ENCODE measurements at places on chromosomes 16 and 17.

- peak; percentile 60 for DNase-seq
These were observed 6.0 kb downstream of the CPSF4L start for GRCh38 chr17:73255671-73256181.

DNA sequence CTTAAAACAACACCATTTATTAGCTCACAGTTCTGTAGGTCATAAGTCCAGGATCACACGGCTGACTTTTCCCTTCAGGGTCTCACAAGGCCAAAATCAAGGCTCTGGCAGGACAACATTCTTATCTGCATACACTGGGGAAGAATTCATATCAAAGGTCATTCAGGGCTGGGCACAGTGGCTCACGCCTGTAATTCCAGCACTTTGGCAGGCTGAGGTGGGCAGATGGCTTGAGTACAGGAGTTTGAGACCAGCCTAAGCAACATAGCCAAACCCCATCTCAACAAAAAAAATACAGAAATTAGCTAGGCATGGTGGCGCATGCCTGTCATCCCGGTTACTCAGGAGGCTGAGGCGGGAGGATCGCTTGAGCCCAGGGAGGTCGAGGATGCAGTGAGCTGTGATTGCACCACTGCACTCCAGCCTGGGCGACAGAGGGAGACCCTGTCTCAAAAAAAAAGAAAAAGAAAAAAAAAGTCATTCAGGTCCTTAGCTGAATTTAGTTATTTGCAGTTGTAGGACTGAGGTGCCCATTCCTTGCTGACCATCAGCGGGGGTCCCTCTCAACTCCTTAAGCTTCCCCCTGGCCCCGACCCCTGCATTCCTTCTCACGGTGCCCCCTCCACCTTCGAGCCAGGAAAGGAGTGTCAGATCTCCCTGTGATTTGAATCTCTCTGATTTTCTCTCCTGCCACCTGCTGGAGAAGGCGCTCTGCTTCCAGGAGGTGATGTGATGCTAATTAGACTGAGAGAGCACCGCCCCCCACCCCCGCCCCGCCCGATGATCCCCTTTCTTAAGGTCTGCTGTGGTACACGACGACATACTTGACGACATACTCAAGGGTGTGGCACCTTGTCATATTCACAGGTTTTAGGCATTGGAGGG lies 91.8 kb upstream of the CLEC18A start:
- DNase-seq = no peak

DNA sequence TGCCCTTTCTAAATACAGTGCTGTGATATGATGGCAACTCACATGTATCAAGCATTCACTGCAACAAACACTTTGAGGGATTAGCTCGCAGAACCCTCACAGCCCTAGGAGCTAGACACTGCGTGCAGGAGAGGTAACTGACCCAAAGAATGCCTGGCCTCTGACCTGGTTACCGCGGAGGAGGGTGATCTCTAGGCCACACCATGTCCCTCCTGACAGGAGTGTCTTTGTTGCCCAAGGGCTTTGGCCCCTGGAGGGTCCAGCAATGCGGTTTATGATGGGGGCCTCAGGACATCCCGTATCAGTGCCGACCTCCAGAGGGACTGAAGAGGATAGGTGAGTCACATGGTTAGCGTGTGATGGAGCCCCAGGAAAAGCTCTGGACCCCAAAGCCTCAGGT lies 130.6 kb downstream of the MGAT5B start:
- no peak for DNase-seq

GRCh38 chr16:53713403-53714204 lies 9.6 kb downstream of the FTO start:
- no peak for DNase-seq

DNA sequence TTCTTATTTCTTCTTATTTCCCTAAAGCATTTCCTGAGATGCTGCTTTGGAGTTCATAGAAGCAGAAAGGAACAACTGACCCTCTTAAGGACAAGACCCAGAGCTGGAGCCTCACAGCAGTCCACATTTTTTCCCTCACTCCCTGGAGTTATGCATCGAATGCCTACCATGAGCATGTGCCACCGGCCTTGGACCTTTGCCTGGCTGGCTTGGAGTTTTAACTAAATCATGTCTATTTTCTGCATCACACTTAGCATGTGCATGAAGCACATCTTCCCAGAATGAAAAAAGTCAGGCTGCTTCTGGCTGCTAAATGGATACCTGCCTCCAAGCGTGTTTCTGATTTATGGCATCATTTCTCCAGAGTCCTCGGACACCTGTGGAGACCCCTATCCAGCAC lies 104.5 kb downstream of the SPACA3 start:
- DNase-seq = no peak

DNA sequence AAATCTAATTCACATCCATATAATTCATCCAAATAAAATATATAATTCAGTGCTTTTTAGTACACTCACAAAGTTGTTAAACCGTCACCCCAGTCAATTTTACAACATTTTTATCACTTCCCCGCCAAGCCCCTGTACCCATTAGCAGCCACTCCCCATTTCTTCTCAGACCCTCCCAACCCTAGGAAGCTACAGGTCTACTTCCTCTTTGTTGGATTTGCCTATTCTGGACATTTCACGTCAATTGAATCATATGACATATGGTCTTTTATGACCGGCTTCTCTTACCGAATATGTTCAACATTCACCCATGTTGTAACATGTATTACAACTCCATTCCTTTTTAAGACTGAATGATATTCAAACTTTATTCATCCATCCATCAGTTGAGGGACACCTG lies 19.9 kb upstream of the MLKL start:
- DNase-seq = no peak

DNA sequence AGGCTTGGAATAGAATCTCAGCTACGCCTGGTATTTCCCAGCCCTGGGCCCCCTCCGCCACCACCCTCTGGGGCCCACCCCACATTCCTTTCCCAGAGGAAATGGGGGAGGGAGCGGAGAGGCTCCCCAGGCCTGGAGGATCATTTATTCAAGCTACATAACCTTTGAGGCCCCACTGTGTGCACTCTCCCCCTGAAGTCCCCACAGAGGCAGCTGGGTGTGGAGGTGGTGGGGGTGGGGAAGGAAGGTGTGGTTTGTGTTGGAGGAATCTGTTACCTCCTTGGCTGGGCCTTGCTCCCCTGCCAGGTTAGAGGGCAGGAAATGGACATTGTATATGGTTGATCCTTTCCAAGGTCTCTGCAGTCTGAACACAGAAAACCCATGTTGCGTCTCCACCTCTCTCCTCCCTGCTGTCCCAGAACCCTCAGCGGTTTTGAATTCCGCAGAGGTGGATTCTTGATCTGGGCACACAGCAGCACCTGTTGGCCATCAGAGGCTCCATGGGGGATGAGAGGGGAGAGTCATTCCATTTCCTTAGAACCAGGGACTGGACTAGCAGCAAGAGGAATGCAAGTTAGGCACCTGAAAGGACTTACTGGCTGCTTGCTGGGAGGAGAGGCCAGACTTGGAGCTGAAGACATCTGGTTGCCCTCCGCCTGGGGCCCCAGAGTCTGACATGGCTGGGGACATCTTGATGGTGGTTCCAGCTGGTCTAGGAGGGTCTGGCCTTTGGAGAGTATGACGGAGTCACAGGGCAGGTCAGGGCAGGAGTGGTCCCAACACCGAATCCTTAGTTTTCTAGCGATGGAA lies 23.0 kb downstream of the ARHGAP23 start:
- no peak for DNase-seq

- DNase-seq = no peak
These were observed 4.8 kb downstream of the HSPB9 start for GRCh38 chr17:42127414-42127813.

GRCh38 chr17:1643999-1644492 lies 1.5 kb downstream of the SCARF1 start:
- no peak for DNase-seq

DNA sequence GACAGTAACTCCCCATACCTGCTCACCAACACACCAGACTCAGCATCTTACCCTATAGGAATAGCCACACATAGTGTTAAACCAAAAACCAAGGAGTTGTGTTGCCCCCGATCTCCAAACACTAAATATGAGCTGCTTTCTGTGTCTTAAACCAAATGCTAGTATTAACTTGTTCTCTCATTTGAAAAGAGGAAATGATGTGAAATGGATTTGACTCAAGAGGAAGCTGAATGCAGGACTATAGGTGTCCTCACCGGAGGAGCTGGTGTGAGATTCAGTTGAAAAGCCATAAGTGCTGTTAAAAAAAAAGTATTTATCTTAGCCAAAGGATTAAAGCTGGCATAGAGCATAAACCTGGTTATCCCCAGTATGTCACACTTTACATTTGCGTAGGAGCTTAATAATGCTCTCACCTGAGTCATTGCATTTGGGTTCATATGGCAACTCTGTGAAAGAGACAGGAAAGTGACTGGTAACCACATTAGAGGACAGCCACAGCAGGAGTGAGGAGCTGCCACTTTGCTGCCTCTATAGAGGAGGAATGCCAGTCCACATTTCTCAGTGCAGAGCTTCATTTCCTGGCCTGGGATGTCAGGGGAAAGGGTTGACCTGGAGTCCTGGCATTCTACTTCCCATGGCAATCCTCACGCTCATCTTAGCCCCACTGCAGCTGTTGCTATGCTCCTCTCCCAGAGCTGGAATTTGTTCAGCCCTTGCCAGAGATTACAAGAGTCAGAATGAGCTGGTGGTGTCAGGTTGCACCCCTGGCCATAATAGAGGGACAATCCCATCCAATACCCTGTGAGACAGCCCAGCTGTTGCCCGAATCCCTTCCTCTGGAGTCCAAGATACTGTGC lies 143.3 kb upstream of the ANKFN1 start:
- DNase-seq = no peak

- peak; percentile 79 for DNase-seq
These were observed 10.1 kb downstream of the P3H4 start for GRCh38 chr17:41801374-41802271.

GRCh38 chr17:9144502-9145249 lies 123.4 kb downstream of the NTN1 start:
- DNase-seq = no peak

DNA sequence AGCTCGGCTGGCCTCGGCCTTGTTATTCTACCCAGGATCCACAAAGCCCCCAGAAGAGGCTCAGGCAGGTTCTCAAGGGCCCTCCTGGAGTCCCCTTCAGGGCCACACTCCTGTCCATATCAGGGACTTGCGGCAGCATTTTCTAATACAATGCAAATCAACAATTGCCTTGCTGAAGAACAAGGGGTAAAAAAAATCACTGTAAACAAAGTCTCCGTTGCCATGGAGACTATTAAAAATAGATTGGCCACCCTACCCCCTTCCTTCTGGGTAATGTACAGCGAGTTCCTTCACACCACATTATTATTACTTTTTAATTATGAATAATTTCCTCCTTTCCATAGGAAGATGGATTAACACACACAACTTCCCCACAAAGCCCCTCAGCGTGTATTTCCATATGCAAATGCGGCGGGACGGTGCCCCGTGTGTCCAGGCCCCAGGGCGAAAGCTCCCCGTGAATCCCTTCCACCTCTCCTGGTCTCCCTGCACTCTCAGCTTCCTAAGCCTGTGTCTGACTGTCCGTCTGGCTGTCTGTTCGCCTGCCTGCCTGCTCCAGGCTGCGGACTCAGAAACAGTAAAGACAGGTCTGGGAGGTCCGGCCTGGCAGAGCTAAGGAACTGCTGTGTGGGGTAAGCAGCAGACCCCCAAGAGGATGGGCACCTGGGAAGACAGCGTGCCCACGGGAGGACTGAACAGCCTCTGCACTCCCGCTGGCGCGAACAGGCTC lies 196.6 kb downstream of the RBFOX3 start:
- no peak for DNase-seq

GRCh38 chr17:7039832-7040231 lies 4.0 kb downstream of the SLC16A13 start:
- DNase-seq = no peak

DNA sequence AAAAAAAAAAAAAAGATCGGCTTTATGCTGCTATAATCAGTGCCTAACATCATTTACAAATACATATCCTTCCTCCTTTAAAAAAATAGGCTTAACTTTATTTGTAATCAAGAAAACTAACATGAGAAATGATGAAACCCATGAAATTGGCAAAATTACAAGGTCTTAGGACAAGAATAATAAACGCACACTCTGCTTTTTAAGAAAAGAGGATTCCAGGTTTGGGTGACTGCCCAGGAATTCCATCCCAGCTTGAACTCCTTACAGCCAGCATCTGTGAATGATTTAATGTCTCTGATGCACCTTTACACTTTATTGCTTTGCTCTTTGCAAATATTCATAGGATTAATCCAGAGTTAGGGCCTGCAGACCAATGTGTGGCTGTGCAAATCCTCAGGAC lies 196.0 kb downstream of the CBLN1 start:
- no peak for DNase-seq

GRCh38 chr17:67285360-67285759 lies 40.4 kb upstream of the HELZ start:
- DNase-seq = no peak

DNA sequence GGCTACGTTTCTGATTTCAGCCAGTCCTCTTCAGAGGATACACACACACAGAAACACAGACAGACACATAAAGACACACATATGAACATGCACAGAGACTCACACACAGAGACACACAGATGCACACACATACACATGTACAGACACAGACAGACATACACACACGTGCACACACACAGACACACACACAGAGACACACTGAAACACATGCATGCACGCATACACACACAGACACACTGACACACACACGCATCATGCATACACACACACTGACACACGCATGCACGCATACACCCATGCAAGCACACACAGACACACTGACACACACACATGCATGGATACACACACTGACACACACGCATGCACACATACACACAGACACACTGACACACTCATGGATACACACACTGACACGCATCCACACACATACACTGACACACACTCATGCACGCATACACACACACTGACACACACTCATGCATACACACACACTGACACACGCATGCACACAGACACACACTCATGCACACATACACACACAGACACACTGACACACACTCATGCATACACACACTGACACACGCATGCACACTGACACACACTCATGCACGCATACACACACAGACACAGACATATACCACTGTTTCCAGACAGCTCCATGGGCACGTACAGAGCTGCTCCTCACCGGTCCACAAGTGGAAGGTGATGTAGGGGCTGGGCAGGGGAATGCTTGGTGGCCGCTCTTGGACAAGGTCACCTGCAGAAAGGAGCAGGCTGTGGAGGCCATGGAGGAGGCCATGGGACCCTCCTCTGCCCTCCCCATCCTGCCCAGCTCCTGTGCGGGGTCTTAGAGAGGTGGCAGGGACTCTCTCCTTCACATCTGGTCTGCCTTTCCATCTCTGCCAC lies 30.1 kb upstream of the MFSD6L start:
- DNase-seq = no peak

DNA sequence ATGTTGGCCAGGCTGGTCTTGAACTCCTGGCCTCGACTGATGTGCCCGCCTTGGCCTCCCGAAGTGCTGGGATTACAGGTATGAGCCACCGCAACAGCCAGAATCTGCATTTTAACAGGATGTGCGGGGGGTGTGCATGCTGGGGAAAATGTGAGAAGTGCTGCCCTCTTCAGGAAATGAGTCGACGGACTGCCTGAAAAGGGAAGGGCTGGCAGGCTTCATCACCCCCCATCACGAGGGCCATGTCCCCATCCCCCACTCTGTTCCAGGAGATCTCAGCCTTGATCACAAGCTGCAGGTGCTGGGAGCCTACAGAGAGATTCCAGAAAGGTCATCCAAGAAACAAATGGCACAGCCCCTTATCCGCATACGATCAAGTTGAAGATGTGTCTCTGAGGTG lies 195.3 kb upstream of the RPL38 start:
- no peak for DNase-seq

All from activated CD8-positive, alpha-beta memory T cell treated with anti-CD3 and anti-CD28 coated beads, Interleukin-2, amount 50 U/mL, for 4 hours (primary cell).